ENCODE measurements at places on chromosomes 1 and 21. TPM values are rescaled to one million over a fixed set of nuclear protein-coding genes. Genes with fewer than 3 reads are reported as not detected.
A peak's percentile ranks its signal among the peaks of the same experiment; 100 is the strongest.

Gene TMEM269
- total RNA-seq: not detected

Gene LCE3E
- total RNA-seq: not detected

Gene UBXN10
- under 0.01 TPM for total RNA-seq

- DNase-seq: no peak
Observed at GRCh38 chr1:92931691-92932090, 29.6 kb downstream of the DIPK1A start.

- DNase-seq: no peak
Observed at GRCh38 chr1:14826172-14826636, 227.7 kb downstream of the KAZN start.

DNA sequence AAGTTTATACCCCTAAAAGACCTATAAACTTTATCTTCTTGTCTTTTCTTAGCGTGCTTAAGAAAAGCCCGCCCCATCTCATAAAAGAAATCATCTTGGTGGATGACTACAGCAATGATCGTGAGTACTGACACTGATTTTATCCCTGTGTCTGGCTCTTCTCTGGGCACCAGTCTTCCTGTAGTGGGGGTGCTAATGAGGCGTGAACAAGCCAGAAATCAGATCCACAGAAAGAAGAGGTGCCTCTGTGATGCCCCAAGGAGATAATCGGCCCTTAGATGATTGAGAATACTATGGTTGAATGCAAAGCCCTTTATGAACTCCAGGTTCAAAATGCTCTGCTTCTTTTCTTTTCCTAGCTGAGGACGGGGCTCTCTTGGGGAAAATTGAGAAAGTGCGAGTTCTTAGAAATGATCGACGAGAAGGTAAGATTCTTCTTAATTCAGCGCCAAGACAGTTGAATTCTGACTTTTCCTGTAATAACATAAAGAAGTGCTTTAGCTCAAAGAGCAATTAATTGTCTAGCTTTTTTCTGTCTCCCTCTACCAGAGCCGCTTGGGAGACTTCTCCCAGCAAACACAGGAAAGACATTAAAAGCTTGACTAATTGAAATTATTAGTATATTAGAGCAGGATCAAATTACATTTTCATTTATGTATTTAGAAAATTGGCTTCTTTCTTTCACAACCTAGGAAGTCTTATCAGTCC lies 169.4 kb downstream of the GALNT2 start:
- no peak for DNase-seq

GRCh38 chr1:175717610-175718540 lies 25.5 kb downstream of the TNR start:
- no peak for DNase-seq

- no peak for DNase-seq
Observed at GRCh38 chr1:6045110-6045502, 582 bp upstream of the KCNAB2 start.

DNA sequence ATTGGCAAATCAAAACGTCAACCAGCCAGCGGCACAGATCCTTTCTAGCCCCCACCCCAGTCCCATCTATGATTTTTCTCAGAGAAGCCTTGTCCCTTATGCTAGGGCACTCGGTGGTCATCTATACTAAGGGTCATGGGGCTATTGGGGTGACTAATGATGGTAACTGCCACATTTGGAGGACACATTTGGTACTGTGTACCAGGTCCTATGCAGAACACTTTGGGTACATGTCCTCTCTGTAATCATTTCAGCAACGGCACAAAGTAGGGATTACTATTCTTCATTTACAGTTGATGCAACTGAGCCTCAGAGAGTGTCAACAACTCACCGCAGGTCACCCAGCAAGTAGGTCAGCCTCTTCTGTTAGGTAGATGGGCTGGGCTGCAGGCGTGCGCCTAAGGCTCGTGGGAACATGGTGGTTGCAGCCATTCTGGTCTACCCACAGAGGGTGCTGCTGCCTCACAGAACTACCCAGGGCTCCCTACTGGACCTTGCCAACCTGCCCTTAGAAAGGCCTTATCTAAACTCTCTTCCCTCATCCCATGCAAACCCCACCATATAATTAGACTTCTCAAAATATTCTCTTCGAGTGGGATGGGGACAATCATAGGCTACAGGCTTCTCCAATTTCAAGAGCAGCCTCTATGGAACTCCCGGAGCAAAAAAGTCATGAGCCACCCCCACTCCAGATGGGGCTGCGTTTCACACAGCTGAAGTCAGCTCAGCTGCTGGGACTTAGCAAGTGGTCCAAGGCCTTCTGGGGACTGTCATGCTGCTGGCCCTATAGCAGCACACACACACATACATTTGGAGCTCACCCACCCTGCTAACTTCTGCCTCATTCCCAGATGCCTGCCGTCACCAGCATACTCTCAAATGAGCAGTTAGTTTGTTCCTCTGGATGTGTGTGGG lies 5.8 kb upstream of the SDHB start:
- DNase-seq: peak; percentile 86

GRCh38 chr1:184253921-184254320 lies 132.9 kb upstream of the C1orf21 start:
- no peak for DNase-seq

DNA sequence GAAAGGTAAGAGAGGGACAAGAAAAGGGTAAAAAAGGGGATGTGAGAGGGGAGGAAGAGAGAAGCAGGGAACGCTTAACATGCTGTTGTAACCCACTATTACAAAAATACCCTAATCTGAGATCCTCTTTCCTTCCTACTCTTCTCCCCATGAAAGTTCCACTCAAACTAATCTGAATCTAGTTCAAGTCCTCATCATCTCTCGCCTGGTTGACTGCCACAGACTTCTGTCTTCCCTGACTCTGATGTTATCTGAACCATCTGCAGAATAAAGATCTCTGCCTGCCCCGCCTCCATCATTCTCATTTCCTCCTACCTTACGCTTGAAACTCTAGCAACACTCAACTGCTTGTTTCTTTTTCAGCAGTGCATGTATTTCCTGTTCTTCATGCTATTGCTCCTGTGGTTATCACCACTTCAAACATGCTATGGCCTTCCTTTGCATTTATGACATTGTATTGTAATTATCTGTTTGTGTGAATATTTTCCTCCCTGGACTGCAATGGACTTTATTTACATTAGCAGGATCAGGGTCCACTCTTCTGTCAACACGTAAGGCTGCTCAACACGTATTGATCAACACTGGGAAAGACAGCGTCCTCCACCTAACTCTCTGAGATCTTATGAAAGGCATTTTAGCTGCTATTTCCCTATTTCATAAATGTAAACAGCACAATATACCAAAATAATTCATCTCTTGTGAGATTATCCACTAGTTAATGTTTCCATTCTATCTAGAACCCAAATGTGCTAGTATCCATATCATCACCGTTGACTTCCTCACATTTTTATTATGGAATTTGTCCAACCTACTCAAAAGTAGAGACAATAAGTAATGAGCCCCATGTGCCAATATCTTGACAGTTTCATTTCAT lies 215.5 kb upstream of the USP25 start:
- no peak for DNase-seq

- no peak for DNase-seq
Observed at GRCh38 chr1:71372496-71372895, 291.7 kb upstream of the ZRANB2 start.

DNA sequence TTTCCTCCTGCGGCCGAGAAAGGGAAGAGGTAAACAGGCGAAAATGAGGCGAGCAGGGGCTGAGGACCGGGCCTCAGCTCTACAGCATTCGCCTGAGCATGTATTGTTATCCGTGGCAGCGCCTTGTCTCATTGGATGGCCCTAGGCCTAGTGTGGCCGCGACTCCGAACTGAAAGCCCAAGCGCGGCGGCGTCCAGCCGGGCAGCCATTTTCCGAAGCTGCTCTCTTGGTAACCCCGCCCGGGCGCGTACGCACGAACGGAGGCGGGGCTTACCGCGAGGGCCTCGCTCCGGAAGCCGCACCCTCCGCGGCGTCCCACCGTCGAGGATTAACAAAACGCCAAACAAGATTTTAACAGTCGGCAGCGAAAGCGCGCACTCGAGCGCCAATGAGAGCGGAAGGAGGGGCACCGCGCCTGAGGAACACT lies 797 bp upstream of the USP1 start:
- peak; percentile 93 for DNase-seq

DNA sequence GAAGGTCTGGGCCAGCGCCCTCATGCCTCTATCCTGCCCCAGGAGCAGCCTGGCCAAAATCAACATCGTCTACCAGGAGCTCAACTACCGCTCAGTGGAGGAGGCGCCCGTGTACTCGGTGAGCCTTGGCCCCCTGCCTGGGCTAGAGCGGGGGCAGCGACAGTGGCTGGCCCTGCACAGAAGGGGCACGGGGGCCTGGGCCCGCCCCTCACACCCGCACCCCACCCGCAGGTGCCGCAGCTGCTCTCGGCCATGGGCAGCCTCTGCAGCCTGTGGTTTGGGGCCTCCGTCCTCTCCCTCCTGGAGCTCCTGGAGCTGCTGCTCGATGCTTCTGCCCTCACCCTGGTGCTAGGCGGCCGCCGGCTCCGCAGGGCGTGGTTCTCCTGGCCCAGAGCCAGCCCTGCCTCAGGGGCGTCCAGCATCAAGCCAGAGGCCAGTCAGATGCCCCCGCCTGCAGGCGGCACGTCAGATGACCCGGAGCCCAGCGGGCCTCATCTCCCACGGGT lies 10.8 kb downstream of the SCNN1D start:
- peak; percentile 19 for DNase-seq

- no peak for DNase-seq
Observed at GRCh38 chr1:203771901-203772301, 6.9 kb downstream of the LAX1 start.

- DNase-seq: no peak
Observed at GRCh38 chr1:167456524-167456923, 61.8 kb downstream of the CD247 start.

DNA sequence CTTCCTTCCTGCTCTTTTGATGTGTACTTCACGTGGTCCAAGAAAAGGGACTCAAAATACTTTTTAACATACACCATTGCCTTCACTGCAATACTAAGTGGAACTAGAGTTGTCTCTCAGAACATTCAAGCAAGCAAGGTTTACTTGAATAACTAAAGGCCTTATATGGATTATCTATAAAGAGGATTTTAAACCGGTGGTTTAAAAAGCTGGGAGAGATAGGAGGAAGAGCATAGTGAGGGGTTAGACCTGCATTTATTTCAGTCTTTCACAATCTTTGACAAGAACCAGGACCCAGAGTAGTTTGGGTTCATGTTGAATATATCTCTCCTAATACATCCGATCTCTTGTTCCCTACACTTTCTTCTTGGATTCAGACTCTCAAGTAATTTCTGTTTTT lies 6.9 kb downstream of the S1PR1 start:
- DNase-seq: no peak

DNA sequence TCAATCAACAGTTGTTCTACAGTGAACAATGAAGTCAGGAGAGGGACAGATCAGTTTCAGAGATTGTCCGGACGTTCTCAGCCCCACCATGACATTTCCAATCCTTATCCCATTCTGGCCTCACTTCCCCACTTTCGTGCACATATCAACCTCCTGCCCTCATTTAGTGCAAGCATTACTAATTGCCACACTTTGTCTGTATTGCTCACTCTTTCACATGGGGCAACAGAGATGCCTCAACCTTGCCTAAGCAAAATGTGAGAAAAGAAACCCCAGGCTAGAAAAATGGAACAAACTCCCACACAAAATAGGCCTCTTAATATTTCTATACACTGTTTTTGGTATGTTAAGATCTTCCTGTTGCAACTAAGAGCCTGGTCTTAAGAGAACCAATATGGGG lies 8.9 kb upstream of the RGS1 start:
- DNase-seq: no peak

- DNase-seq: no peak
Observed at GRCh38 chr1:178942285-178943198, 71.7 kb upstream of the ANGPTL1 start.

Data from body of pancreas (tissue), 4 donors.